Left ventricle myocardium inferior (tissue), 1 donor: ENCODE measurements at places on chromosomes 16 and 17. TPM values are rescaled to one million over a fixed set of nuclear protein-coding genes. Genes with fewer than 3 reads are reported as not detected.

GLP2R gene
- total RNA-seq: not detected

CCL8 gene
- total RNA-seq: 0.41 TPM

ASPA gene
- 2.8 TPM for total RNA-seq

- no peak for DNase-seq
Observed at GRCh38 chr16:14148016-14148415, 76.9 kb downstream of the MRTFB start.

- no peak for DNase-seq
Observed at GRCh38 chr16:29943846-29944799, 17.8 kb upstream of the TMEM219 start.
